ENCODE measurements at places on chromosomes 7 and 10.
A peak's percentile ranks its signal among the peaks of the same experiment; 100 is the strongest.

DNA sequence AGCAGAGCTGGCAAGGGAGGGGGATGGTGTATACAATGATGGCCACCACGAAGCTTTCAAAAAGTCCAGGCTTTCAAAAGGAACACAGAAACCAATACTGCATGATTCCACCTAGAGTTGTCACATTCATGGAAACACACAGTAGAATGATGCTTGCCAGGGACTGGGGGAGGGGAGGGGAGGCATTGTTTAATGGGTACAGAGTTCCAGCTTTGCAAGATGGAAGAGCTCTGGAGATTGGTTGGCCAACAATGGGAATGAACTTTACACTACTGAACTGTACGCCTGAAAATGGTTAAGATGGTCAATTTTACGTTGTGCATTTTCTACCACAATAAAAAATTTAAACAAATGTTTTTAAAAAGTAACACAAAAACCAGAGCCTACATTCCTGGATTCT lies 104.5 kb upstream of the KDM7A start:
- no peak for DNase-seq

- peak; percentile 34 for DNase-seq
Measured at GRCh38 chr7:102432442-102433218, 745 bp upstream of the ORAI2 start.

DNA sequence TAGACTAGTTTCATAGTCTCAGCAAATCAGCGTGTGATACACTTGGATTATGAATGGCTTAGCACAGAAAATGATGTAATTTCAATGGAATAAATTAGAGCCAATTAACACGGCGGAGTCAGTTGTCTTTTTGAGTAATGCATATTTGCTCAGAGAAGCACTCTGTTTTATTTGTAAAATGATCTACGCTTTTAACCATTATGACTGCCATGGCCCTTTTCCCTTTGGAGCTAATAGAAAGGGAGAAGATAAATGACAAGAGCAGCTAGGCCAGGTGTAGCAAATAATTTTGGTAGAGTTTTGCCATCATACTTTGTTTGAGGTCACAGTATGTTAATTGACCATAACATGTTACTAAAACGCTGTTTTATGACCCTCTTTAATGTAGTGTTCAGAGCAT lies 86.8 kb downstream of the GPR158 start:
- DNase-seq: no peak

DNA sequence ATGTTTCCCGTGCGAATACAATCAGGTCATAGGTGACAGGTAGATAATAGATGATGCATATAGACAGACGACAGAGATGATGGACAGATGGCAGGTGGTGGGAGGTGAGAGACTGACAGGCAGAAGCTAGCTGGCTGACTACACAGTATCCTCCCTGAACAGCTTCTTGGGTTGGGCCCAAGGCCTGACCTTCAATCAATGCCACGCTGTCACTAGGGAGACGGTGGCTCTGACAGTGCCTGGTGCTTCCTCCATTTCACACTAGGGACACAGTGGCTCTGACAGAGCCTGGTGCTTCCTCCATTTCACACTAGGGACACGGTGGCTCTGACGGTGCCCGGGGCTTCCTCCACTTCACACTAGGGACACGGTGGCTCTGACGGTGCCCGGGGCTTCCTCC lies 200.1 kb downstream of the DIP2C start:
- DNase-seq: no peak

DNA sequence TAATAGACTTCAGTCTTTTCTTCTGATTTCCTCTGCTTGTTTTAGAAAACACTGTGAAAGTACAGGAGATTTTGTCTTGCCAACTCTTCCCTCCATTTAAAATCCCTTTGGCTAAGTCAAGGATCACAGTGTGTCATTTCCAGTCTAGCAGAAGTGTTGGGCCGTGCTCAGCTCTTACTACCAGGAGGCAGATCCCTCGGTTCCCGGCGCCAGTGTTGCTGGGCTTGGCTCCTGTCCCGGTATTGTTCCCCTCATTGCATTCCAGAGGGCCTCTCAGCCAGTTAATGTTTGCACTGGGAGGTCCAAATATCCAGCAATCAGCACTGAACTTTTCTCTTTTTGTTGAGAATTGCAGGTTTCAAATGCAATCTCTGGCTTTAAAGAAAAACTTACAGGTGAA lies 612.1 kb upstream of the MGMT start:
- DNase-seq: no peak
